ENCODE measurements at places on chromosomes 11 and 22.
A peak's percentile ranks its signal among the peaks of the same experiment; 100 is the strongest.

DNA sequence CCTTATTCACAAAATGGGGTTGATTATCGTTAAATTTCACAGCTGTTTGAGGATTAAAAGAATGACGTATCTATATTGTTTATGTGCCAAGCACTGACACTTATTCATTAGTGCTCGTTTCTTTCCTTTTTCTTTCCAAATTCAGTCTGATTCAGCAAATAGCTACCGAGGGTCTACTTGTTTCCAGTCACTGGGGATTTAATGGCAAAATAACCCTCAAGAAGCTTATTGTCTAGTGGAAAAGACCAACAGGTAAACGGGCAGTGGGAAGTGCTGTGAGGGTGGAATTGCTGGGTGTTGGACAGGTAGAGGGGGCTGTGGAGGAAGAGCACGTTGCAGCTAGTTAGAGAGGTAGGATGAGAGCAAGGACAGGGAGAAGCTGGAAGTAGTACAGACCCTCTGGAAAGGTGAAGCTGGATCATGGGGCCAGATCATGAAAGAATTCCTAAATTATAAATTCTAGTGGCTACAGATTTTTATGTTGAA is 48.3 kb upstream of the BIRC3 start:
- DNase-seq = no peak

DNA sequence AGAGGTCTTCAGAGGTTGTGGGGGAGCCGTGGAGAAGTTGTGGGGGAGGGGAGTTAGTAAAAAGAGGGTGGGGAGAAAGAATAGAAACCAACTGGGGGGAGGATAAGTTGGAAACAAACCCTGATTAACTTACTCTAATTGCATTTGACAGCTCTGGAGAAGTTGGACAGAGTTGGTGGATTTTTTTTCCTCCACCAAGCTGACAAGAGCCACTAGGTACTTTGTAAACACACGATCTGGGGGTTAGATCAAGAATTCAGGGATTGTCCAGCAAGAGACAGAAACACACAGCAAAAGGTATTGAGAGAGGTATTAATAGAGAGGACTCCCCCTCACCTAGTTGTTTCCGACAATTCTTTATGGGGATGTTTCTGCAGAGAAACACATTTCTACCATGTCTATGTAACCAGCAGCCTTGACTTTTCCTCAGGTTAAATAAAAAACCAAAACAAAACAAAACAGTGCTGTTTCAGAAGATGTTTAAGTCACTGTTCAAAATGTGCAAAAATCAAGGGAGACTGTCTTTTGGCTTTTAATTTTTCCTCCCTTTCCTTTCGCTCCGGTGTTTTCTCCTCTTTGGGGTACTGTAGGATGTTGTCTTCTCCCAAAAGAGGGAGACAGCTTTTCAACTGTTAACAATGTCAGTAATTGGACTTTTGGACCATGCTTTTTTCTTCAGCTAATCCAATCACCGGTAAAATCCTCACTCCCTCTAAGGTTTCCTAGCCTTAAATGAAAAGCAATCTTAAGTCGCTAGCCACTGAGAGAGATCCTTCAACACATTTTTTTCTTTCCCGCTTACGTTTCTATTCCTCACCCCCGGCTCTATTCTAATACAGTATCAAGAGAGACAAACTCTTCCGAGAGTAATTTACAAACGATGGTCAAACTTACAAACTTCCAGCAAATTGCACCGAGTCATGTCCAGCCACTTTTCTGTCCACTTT is 708 bp downstream of the MAML2 start:
- no peak for DNase-seq

GRCh38 chr11:1226226-1226985 is 3.5 kb downstream of the MUC5B start:
- no peak for DNase-seq

GRCh38 chr11:130729678-130730300 is 186.5 kb downstream of the SNX19 start:
- DNase-seq = no peak

DNA sequence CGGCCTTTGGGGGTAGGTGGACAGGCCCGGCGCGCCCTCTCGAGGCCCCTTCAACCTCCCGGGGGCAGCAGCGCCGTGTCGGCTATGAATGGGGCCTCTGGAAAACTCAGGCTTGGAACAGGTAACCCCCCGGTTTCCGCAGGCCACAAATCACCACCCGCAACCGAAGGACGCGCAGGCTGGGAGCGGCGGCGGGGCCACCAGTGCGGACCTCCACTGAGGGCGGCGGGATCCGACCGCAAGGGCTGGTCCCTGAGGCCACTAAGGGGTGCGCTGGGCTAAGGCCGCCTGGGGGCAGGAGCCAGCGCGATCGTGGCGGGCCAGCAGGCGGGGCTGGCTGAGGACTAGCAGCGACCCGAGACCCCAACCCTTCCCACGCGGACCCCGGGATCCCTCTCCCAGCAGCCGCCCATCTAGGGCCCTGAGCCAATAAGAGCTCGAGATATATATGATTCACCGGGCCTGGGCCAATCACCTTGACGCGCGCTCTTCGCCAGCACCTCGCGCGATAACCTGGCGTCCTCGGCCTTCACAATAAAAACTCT is 609 bp upstream of the ATF4 start:
- DNase-seq = peak; percentile 98

- no peak for DNase-seq
Measured at GRCh38 chr11:127738771-127739286, 738.3 kb upstream of the KIRREL3 start.

DNA sequence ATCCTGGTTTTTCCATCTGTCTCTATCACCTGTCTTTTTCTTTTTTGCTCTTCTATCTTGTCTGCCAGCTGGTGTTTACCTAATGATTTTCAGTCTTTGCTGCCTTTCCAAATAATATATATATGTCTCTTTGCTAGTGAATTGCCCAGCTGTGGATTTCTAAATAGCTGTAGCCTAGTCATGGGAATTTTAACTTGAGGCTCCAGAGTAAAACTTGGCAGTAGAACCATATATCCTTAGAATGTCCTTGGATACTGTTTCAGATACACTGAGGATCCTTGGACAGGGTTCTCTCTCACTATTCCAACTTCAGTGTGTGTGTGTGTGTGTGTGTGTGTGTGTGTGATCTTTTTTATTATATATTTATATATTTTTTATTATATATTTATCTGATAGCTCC is 2285.3 kb downstream of the LRRC4C start:
- DNase-seq = no peak

DNA sequence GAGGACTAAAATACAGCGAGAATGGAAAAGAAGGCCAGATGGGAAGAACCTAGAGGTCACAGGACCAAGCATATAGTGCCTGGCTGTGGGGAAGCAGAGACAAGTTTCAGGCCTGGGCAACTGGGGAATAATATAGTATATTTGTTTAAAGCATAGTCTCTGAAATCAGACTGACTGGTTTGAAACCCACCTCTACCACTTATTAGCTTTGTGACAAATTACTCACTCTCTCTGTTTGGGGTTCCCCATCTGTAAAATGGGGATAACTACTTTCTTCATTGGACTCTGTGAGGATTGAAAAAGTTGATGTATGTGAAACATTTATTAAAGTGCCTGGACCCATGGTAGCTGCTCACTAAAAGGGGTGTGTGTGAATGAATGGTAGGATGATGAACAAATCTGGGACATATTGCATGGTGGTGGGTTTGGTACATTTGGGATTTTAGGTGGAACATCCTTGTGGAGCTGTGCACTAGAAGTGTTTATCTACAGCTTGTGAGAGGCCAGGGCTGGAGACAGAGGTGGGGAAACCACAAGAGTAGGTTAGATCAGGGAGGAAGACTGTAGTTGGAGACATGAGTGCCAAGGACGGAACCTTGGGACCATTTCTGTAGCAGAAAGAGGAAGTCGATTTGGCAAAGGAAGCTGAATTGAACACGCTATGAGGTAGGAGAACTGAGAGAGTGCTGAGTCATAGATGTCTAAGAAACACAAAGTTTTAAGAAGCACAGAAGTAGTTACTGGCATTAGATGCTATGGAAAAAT is 52.6 kb downstream of the SWAP70 start:
- DNase-seq = no peak

GRCh38 chr11:131465746-131466145 is 95.3 kb downstream of the NTM start:
- DNase-seq = no peak

- DNase-seq = no peak
Measured at GRCh38 chr11:44176546-44177213, 81.2 kb downstream of the EXT2 start.

DNA sequence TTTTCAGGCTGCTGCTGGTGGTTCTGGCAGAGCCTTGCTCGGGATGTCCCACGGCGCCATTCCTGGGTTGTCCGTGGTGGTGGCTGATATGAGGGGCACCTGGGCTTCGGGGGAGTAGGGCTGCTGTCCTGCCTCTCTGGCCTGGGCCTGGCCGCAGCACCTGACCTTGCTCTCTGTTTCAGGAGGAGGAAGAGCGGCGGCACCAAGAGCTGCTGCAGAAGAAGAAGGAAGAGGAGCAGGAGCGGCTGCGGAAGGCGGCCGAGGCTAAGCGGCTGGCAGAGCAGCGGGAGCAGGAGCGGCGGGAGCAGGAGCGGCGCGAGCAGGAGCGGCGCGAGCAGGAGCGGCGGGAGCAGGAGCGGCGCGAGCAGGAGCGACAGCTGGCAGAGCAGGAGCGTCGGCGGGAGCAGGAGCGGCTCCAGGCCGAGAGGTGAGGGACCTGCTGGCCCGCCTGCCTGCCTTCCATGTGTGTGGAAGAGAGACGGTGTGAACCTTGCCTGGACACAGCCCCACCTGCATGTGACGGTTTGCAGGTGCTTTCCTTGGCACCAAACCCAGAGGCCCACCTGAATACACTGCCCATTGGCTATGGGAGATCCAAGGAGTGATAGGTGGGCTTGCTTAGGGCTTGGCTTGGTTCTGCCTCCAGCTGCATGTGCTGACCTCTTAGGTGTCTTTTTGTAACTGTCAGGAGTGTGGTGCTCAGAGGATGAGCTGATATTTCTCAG is 22.8 kb downstream of the INCENP start:
- DNase-seq = no peak

- DNase-seq = no peak
Measured at GRCh38 chr11:13777341-13777985, 109.0 kb downstream of the FAR1 start.

DNA sequence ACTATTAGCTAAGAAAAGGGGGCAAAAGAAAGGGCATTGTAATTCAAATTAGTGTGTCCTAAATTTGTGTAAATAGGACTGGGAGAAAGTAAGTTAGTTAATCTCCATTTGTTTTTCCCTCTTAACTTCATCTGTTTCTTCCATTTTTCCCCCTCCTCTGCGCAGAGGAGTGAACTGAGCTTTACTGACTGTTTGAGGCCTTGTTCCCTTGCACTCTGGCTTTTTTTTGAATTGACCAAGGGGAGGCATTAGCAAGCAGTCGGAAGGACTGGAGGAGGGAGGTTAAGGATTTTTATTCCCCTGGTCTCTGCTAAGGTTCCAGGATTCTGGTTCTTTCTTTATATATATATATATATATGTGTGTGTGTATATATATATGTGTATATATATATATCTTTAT is 15.2 kb upstream of the FANCF start:
- DNase-seq = no peak

GRCh38 chr22:22949953-22950352 is 62.3 kb downstream of the IGLL5 start:
- no peak for DNase-seq

- DNase-seq = no peak
Measured at GRCh38 chr11:35167426-35167954, 28.5 kb downstream of the CD44 start.

DNA sequence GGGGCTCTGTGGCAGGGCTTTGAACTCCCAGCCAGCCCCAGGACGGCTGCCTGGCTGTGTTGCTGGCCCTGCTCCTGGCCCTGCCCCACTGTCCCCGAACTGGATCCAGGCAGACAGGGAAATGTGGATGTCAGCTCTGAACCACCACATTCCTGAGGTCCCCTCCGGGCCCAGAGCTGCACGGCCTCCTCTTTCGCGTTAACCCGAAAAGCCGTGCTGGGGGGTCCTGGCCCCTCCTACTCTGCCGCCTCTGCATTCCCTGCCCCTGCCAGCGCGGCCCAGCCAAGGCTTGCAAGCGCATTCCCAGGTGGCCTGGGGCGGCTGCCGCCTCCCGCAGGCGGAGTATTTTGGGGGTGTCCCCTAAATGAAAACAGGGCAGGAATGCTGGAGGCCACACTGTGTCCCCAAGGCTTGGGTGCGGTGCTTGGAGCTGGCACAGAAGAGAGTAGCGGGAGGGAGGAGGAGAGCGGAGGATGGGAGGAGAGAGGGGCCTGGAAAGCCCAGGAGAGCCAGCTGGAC is 5.4 kb downstream of the LINC01488 start:
- DNase-seq = no peak
